ENCODE measurements at places on chromosomes 2 and 18.

DNA sequence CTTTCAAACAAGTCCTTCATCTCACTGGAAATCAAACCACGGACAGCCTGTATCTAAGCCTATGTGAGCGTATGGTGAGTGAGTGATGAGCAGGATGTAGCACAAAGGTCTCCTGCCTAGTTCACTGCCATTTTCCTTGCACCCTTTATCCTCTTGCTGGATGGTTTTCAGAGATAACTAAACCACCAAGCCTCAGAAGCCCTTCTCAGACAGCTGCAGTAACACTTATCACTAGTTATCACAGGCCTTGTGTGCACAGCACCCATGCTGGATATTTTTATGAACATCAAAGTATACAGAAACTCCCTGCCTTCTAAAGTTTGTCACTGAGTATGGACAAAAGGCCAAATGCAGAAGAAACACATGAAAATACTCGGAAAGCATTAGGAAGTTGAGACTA, 69.5 kb downstream of the C1D start:
- DNase-seq: no peak

- no peak for DNase-seq
Measured at GRCh38 chr2:84493514-84493913, 22.8 kb upstream of the DNAH6 start.

- no peak for DNase-seq
Measured at GRCh38 chr2:70243806-70244584, 4.4 kb downstream of the TIA1 start.

DNA sequence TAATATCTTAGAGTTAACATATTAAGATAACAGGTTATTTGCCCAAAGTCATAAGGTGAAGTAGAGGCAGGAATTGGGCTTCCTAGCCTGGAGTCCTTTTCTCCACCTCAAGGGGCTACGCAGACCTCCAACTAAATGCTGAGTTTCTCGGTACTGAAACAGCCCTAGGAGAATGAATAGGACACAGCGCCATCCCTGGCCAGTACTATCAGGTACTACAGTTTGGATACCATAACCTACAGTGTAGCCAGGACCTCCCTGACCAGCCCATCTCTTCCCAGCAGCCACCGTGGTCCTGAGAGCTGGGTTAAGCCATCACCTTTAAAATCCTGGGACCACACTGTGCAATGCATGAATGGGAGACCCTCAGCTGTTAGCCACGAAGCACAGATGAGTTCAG, 15.7 kb downstream of the CASP8 start:
- DNase-seq: no peak

DNA sequence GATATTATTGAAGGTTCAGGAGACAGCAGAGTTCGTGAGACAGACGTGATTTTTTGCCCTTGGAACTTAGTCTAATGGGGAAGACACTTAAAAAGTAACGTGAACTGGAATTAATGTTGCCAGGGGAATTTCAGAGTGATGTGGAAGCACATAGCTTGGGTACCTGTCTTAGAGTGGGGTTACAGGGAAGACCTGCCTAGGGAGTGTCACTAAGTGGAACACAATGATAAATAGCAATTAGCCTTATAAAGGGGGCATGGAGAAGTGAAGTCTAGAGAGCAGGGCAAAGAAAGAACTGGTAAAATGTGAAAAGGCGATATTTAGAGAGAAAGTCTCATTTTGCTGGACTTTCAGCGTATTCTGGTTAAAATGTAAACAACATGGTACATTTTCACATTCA, 306.0 kb upstream of the TCF4 start:
- no peak for DNase-seq

GRCh38 chr2:96259497-96259921, 6.3 kb downstream of the TMEM127 start:
- DNase-seq: peak; percentile 91

DNA sequence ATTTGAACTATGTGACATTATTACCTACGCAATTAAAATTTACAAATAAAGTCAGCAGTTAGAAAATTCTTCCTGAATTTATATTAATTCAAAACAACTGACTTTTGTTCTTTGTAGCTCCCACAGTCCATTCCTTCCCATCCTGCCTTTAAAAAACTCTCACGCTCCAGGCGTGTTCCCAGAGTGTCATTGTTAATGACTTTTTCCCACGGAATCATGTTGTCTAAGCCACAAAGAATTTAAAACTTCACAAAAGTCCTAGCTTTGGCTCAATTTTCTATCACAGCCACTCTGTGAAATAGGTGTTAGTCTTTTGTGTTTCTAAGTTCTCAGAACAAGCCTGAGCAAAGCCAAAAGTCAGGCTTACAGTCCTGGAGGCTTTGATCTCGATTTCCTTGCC, 26.5 kb downstream of the SLC1A4 start:
- DNase-seq: no peak

DNA sequence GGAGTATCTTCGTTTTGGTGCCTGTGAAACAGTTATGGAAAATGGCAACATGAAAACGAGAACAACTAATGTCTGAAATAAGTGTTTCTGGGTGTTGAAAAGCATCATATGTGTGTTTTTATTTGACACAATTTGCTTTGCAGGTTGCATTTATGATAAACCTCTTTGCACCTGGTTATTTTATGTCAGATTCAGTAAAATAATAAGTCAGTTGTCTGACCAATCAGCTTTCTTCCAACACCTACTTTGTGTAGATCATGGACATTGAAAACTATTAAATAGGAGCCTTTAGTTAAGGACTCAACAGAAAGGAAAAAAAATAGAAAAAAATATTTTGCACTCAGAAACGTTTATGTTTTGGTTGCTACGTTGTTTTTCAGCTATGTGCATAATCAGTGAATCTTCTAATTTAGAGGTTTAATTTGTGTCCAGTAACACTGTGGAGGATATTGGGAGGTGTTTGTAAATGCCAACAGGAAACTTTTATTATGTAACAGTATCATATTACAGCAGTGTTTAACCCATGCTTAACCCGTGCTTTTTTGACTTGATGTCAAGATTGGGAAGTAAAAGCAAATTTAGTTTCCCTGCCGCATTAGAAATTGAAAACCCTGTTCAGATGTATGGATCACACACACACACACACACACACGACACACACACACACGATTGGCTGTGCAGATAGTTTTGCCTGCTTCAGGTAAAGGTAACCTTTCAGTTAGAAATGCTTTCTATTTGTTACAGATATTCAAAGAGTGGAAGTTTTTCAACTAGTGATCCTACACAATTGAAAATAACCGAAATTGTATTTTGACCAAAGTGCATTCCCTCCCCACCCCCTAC, 2.6 kb downstream of the PKP4 start:
- DNase-seq: no peak

DNA sequence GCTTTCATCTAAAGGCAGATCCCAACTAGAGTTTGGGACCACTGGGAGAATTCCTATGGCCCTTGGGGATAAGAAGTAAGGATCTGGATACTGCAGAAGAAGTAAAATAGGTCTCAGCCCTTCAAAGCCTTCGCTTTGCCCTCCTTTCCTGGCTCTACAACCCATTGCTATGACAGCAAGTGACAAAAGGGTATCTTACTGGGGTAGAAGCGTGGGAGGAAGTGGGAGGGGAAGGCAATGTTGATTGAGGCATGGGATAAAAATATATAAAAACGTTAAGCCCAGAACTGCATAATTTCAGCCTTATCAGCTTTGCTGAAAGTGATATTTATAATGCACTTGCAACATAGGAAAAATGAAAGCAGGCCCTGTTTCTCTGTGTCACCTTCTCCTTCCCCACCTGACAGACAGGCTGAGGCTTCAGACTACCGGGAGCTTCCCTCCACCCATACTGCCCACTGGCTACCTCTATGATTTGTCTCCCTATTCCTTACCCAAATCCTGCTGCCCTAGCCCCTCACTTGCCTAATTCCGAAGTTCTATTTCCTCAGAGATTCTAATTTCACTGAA, 14.9 kb upstream of the SOS1 start:
- no peak for DNase-seq

DNA sequence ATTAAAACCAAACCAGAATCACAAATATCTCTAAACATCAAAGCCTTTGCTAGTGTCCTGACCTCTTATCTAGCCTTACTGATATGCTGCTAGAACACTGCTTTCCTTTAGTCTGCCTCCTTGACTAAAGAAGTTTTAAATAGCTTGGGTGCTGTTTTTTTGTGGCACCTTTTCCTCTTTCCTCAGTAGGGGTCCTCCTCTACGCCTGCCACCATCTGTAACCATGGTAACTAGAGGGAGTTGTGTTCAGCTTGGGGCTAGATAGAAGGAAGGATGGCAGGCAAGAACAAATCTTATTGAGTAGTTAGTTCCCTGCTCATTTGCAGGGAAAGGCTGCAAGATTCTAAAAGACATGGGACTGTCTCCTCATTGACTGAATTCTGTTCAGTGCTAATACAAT, 86.0 kb downstream of the TAF4B start:
- no peak for DNase-seq

DNA sequence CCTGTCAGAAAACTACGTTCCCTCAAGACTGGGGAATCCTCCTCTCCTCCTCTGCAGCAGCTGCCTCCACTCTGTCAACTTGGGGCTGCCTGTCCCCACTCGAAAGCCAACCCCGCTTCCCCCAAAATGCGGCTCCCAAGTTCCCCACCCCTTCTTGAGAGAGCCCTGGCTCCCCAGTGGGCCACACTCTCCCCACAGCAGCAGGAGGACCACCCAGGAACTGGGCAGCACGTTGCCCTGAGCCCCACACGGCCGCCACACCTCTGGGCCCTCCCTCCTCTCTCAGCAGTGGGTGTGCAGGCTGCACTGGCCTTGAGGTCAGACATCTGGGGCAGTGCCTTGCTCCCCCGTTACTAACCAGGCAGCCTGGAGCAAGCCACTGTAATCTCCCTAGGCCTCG, 9.6 kb upstream of the TEX51 start:
- no peak for DNase-seq

DNA sequence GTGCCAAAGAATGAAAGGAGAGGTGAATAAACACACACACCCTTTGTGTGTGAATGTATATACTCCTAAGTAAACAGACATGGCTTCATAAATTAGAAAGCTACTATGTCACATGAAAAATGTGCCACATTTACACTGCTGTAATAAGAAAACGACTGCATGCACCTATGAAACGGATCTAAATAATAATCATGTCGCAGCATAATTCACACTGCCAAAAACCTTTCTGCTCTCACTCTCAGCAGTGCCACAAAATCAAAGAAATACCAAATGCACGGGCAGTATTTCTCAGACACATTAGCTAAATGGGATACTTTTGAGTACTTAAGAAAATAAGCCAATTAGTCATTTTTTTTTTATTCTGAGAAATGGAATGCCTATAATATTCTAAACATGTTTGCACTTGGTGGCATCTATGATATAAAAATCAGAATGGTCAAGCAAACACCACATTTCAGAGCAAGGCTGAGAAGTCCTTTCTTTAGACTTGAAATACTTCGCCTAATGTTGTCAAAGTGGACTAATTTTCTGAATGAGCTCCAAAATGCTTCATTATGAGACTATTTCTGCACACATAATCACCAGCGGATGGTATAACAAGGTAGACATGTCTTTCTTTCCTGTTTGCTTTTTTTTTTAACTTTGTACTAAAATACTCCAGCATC, 6.6 kb downstream of the BCL11A start:
- DNase-seq: no peak

GRCh38 chr2:129436809-129437208, 542.7 kb upstream of the RAB6C start:
- DNase-seq: no peak
